Stimulated activated CD8-positive, alpha-beta memory T cell treated with anti-CD3 and anti-CD28 coated beads, Interleukin-2, amount 100 ng/mL, for 1 hour (primary cell): ENCODE measurements at places on chromosomes 12 and 14.

DNA sequence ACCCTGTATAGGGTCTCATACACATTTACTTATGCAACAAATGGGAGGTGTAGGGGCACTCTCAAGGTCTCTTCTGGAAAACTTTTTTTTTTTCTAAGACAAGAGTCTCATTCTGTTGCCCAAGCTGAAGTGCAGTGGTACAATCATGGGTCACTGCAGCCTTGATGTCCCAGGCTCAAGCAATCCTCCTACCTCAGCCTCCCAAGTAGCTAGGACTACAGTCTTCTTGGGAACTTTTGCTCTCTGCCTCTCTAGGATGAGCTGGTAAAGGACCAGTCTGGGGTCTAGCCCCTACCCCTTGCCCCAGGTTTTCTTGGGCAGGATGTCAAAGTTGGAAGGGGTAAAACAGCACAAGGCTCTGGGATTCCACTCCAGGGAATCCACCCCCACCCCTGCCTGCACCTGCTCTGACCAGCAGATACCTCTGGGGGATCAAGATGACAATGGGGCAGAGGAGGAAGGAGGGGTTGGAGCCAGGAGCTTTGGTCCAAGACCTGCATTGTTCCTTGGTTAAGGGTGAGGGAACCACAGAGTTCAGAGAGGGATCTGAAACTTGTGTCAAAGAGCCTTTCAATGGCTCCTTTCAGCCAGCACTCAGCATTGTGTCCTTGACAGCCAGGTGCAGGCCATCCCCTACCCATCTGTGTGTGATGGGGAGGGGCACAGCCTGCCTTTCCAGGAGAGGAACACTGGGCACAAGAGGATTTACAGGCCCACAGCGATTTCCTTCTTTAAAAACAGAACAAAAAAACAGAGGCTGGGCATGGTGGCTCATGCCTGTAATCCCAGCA, 12.2 kb downstream of the CTDSP2 start:
- DNase-seq = no peak

DNA sequence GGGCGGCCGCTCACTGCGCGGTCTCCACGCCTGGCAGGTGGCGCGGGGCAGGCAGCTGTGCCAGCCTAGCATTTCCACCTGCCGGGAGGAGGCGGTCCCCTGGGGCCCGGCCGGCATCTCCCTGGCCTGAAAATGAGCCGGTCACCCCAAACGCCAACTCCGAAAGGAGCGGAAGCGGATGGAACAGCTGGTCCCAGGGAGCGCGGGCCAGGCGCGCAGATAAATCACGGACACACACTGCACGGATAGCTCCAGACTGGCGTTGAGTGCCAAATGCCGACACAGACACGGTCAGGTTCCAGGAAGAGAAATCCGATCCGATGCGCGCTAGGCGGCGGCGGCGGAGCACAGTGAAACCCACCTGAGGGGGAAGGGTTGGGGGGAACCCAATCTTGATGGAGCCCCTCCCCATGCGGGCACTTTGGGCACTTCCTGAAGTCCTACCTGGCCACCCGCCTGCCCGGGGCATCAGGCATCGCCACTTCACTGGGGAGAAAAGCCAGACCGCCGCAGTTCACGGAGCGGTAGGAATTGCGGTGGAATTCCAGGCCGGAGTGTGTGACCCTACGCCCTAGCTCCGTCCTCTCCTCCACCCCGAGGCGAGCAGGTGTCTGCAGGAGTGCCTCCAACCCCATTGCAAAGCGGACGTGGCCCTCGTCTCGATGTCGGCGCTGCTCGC, 624 bp upstream of the PLEKHD1 start:
- no peak for DNase-seq

DNA sequence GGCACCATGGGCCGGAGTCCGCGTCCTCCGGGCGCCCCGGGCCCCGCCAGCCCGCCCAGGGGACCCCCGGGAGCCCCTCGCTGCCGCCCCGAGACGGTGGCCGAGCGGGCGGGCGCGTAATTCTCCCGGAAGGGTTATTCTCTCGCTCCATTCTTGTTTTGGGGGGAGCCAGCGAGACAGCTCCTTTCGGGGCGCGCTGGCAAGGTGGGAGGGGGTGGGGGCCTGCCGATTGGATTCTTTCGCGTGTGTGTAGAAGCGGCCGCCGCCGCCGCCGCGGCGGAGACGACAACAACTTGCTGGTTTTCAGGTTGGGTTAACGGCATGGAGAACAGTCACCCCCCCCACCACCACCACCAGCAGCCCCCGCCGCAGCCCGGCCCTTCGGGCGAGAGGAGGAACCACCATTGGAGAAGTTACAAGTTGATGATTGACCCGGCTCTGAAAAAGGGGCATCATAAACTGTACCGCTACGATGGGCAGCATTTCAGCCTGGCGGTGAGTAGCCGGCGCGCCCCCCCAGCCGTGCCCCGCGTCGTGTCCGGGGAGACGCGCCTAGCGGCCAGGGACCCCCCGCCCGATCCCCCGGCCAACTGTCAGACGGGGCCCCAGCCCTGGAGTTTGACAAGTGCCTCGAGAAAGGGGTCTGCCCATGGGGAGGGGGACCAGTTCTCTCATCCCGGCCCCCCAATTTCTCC, 755 bp downstream of the SETD1B start:
- DNase-seq = no peak

DNA sequence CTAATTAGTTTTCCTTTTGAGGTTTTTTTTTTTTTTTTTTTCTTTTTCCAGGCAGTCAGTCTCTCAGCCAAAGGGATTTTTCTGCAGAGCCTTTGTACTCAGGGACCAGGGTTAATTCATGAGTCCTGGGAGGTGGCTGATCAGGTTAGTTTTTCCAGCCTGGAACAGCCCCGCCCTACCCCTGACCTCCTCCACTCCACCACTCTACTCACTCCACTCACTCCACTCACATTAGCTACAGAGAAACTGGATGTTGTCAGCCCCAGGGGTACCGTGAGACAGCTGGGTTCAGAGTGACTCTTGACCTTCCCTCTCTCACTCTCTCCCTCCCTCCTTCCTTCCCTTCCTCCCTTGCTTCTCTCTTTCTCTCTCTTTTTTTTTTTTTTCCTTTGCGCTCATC, 161.0 kb downstream of the CRADD start:
- no peak for DNase-seq

GRCh38 chr12:52645120-52645761, 6.8 kb downstream of the KRT2 start:
- no peak for DNase-seq

DNA sequence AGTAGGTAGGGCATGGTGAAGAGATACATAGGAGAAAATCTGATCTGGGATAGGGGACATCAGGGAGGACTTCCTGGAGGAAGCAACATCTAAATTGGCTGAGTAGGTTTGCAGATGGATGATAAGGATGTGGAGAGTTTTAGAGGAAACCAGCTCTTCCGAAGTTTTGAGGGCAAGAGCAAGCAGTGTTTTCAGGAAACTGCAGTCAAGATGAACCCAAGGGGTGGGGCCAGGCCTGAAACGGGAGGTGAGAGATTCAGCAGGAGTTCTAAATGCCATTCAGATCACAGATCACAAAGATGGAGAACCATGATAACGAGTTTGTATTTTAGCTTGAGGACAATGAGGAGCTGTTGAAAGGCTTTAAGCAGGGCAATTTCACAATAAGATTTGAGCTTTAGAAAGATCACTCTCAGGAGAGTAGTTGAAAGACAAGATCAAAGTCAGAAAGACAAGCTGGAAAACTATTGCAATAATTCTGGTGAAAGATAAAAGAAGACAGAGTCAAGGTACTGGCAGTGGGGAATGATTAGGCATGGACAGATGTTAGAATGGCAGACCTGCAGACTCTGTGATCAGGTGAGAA, 70.1 kb upstream of the PLXNC1 start:
- no peak for DNase-seq
